ELR (cell line): ENCODE measurements at places on chromosomes 5 and 9.

GRCh38 chr5:29099585-29099984 is 2061.2 kb upstream of the CDH9 start:
- DNase-seq = no peak

GRCh38 chr5:153439130-153439529 is 51.3 kb upstream of the GRIA1 start:
- DNase-seq = peak; percentile 12

DNA sequence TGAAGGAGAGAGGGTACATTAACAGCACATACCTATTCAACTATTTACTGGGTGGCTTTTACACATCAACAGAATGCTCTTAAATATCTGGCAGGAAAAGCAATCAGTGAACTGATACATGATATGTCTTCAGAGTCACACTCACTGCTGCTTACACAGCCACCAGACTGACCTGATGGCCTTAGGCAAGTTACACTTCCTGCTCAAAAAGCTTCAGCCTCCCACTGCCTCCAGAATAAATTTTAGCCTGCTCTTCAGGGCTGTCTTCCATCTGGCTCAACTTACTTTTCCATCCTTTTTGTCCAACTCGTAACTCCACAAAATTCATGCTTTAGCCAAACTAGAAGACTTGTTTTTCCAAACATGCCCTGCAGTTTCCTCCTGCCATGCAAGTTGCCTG is 10.7 kb downstream of the LOX start:
- peak; percentile 34 for DNase-seq

DNA sequence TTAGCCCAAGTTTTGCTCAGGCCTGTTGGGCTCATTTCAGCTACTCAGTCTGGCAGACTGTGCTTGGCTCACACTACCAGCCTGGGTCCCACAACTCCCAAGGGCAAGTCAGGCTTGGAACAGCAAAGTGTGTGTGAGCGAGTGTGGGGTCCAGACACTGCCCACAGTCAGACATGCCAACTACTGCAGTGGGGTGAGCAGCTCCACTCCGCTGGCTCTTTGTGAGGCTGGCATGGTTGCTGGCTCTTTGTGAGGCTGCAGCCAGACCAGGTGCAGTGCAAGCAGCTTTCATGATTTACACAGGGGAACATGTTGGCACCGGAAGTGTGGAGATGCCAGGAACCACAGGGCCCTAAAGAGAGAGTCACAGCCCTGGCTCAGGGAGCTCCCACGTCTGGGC is 606.7 kb upstream of the FAM174A start:
- DNase-seq = no peak

GRCh38 chr5:100828071-100828897 is 74.8 kb downstream of the ST8SIA4 start:
- no peak for DNase-seq

DNA sequence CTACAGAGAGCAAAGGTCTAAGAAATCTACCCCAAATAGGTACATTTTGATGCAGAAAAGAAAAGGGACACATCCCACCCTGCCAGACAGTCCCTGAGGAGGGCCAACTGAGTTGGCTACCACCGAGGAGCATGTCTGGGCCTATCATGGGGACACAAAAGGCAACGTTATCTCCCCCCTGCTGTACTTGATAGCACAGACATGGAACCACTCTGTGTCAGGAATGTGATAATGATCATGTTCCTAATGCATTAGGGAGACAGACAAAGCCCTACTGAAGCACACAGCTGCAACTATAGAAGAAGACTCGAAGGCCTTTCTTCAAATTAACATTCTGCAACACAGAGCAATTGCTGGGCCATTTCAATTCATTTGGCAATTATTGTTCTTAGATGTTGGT is 84.5 kb downstream of the ENC1 start:
- no peak for DNase-seq

- DNase-seq = no peak
Observed at GRCh38 chr5:179865491-179866240, 7.0 kb upstream of the MRNIP start.

GRCh38 chr5:72605632-72606031 is 98.4 kb upstream of the ZNF366 start:
- DNase-seq = no peak

DNA sequence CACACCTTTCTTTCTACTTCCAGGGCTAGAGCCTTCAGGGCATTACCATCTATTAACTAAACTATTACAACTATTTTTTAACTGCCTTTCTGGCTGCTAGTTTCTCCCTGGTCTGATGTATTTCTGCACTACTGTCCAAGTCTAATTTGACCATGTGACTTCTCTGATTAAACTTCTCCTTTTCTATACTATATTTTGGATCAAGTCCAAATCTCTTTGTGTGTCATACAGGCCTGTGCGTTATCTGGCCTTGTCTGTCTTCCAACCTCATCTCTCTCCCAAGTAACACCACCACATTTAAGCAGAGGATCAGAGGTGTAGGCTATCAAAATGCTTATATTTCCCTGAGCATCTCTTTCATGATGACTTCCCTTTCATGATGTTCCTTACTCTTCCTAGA is 47.2 kb upstream of the OR13F1 start:
- DNase-seq = peak; percentile 2

GRCh38 chr5:35815089-35815936 is 41.4 kb upstream of the IL7R start:
- DNase-seq = peak; percentile 69

DNA sequence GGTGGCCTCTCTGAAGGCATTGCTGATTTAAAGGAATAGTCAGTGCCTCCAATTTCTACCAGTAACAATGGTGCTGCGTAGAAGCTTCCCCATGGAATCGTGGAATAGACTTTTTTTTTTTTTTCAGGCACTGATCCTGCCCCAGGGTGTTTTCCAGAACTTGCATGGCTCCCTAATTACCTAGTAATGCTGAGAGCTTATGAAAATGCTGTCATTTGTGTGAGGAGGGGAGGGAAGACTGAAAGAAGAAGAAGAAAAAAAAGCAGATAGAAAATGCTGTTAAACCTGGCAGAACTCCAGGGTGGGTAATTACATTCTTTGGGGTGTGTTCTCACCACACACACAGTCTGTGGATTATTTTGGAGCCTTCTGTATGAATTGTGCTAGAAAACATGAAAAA is 4.8 kb upstream of the GRIA1 start:
- DNase-seq = no peak

- DNase-seq = no peak
Observed at GRCh38 chr5:81246697-81247096, 13.6 kb downstream of the CKMT2 start.

GRCh38 chr9:15935661-15936305 is 382.9 kb downstream of the CCDC171 start:
- no peak for DNase-seq

GRCh38 chr9:130765137-130766020 is 69.7 kb upstream of the ABL1 start:
- peak; percentile 85 for DNase-seq

DNA sequence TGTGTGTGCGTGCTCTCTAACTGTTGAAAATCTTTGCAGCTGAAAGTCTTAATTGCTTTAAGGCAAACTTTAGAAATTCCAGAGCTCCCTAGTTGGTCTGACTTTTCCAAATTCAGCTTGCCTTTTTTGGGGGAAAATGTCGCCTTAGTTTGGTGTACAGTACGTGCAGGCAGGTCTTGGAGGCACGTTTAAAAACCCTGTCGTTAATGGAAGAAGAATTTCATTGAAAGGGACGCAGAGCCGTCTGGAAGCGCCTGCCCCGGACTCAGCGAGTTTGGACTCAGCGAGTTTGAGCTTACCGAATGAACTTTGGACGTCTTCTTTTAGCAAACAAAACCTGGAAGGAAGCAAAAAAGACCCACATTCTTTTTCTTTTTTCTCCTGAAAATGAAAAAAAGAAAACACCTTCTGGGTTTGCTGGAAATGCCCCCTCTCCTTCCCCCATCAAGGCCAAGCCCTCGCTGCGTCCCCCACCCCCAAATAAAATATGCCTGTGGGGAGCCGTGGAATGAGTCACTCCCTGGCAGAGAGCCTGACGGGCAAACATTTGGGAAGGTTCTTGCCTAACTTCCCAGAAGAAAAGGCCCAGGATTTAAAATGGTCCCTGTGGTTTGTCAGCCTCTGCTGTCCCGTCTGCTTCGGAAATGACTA is 1.5 kb downstream of the NEK6 start:
- DNase-seq = peak; percentile 91

DNA sequence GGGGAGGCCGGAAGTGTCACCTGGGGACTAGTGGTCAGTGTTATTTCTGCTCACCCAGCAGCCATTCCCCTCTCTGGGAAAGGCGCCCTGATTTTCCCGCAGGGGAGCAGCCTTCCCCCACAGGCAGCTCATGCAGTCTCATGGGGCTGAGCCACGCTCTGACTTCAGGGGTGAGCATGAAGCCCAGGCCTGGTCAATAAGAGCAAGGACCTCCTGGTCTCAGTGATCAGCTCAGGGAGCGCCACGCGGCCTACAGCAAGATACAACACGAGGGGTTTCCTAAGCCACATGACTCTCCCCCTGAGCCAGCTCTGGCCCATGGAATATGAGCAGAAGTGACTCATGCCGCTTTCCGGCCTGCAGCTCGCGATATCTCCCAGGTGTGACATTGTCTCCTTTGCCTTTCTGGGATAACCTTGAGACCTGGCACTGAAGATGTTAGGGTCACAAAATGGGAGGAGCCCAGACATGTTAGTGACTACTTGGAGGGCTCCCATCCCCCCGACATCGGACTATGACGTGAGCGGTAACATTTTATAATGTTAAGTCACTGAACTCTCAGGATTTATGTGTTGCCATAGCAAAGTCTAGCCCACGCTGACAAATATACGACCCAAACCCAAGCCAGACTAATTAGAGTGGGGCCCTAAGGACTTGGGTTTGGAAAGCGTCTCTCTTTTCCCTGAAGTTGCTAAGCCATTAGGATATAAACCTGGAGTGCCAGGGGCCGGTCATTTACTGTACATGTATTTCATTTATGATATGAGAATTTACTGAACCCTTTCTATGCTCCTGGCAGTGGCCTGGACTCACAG is 46.5 kb upstream of the GFPT2 start:
- DNase-seq = no peak

DNA sequence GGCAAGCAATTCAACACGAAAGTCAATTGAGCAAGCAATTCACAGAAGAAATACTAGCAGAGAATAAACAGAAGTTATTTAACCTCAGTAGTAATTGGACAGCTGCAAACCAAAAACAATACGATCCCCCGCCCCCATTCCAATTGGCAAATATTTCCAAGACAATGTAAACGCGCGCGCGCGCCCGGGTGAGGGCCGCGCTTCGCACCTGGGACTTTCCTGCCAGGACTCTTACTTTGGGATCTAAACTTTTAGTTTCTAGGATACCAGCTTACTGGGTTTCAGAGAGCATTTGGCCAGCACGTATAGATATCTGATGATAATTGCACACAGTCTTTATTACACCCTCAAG is 8.6 kb downstream of the RUFY1 start:
- peak; percentile 40 for DNase-seq

DNA sequence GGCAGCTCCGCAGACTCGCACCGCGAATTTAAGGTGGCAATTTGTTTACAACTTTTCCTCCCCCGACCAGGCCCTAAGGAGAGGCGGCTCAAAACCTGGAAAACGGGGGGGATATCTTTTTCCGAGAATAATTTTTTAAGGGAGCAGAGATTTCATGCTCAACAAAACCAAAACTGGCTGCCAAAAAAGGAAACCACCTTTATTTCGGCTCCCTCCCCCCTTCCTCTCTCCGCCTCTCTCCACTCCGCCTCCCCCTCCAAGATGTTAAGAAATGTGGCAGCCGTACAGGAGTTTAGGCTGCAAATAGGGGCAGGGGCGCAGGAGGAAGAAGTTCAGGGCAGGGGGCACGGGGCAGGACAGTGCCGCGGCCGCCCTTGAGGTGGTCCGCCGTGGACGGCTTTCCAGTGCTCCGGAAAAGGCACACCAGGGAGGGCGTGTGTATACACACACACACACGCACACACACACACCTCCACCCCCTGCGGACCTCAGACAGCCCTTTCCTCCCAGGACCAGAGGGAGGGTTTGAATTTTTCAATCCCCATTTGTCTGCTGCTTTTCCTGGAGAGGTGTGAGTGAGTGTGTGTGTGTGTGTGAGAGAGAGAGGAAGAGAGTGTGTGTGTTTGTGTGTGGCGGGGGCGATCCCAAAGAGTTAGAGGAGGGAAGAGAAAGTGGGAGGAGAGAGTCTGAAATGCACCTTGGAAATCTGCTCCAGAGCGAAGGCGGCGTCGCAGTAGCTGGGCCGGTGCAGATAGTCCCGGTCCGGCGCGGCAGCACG is 9.1 kb downstream of the PTCH1 start:
- peak; percentile 56 for DNase-seq

DNA sequence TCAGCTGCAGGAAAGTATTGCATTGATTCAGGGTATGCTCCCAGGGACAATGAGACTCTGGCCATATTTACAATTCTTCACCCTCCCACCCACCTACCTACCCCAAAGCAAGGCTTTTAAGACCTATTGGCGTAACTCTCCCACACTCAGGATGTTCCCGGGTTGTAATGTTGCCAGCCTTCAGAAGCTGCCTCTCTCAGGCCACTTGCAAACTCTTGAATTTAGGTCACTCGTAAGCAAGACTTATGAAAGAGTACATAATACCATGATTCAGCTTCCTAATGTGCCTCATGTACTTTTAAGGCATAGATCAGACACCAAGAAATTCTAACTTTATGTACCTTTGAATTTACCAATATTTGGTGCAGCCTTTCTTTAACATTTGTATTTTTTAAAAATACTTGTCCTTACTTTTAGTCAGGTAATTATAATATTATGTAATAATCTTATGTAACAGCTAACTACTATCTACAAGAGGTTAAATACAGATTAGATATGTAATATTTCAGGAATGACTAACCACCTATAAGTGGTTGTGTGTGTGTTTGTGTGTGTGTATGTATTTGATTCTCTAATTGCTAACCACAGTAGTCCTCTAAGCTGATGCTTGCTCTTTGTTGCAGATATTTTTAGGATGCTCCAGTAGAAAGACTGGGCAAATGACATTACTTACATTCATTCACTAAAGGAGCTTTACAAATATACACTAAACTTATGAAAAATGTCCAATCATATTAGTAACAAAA is 630.5 kb upstream of the MEF2C start:
- no peak for DNase-seq

DNA sequence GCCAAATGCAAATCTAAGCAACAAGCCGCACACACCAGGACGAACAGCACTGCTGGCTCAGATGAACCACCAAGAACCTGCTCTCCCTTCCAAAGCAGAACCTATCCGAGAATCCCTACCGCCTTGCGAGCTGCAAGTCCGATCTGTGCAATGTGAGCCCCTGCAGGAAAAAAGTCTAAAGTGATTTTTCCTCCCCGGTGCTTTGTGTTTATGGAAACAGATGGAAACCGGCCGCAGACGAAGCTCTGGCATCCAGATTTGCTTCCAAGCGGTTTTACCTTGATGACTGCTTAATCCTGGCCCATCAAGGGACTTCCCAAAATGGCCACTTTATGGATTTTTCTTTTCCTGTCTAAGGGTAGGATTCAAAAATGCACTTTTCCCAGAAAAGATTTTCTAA is 112.5 kb downstream of the VAV2 start:
- DNase-seq = no peak

DNA sequence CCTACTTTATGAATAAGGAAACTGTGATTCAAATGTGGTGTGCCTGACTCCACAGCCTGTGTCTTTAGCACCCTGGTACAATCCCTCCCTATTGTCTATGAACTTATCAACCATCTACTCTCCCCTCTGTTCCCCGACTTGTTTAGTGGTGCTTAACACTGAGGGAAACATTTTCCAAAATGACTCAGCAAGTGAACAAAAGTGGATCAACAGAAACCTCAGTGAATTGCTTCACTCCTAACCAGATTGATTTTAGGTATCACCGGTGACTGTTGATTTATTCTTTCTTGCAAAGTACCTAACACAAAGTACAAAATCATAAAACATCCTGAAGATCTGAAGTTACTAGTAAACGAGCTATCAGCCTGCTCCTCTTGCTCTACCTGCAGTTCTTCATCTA is 42.1 kb upstream of the RAPGEF6 start:
- no peak for DNase-seq
